ENCODE measurements at places on chromosomes 5 and 9. TPM values are rescaled to one million over a fixed set of nuclear protein-coding genes. Genes with fewer than 3 reads are reported as not detected.
A peak's percentile ranks its signal among the peaks of the same experiment; 100 is the strongest.

TRIM41 gene
- 29.1 TPM for total RNA-seq

DNA sequence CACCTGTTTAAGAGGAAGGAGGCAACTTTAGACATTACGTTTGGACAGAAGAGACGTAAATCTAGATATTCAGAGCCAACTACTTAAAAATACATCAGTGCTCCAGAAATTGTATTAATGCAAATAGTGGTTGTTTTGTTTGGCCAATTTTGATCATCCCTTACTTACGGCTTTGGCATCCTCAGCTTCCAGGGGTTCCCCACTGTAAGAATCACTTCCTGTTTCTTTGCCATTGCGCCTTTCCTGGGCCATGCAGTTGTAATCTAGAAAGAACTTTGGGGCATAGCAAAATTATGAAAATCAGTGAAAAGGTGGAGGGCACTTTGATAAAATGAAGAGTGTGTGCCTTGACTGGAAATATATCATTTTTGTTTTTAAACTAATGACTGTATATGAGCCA lies 537.2 kb upstream of the TLE4 start:
- no peak for DNase-seq

GRCh38 chr5:172455087-172455381 lies 709 bp upstream of the SH3PXD2B start:
- DNase-seq = no peak

DNA sequence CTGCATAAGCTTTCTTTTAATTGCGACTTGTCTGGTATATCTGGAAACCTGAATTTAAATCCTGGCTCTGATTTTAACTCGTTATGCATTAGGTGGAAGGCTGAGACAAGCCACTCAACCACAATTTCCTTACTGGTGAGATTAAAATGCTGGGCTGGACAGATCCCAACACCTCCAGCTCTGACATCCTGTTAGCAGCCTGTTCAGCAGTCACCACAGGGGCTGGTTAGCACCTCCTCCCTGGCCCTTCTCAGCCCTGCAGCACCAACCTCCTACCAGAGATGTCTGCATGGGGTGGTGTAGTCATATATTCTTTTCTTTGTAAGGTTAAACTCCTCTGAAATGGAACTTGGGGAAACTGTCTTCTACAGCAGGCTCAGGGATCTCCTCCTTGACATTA lies 156.5 kb upstream of the NFIL3 start:
- DNase-seq = no peak

GRCh38 chr9:32394381-32395049 lies 10.1 kb downstream of the ACO1 start:
- no peak for DNase-seq

IL4 gene
- total RNA-seq = not detected

ARAP3 gene
- total RNA-seq = 35.2 TPM

DNA sequence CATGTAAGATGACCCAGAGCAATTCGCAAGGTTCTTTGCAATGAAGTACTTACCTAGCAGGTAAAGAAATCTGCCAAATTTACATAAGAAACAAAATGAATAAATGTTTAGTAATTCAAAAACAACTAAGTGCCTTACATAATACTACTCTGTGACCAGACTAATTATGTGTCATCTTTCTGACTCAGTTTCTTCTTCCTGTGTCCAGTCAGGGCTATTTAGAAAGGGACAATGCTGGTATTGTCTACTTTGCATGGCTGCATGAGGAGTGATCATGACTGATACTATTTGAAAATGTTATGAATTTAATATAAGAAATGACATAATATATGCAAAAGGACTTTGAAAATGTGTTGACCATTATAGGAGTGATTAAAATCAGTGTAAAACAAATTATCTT lies 210.0 kb downstream of the TMEM161B start:
- DNase-seq = no peak

GRCh38 chr9:1208157-1208556 lies 158.0 kb downstream of the DMRT2 start:
- DNase-seq = no peak

ANKRD31 gene
- 0.27 TPM for total RNA-seq

DNA sequence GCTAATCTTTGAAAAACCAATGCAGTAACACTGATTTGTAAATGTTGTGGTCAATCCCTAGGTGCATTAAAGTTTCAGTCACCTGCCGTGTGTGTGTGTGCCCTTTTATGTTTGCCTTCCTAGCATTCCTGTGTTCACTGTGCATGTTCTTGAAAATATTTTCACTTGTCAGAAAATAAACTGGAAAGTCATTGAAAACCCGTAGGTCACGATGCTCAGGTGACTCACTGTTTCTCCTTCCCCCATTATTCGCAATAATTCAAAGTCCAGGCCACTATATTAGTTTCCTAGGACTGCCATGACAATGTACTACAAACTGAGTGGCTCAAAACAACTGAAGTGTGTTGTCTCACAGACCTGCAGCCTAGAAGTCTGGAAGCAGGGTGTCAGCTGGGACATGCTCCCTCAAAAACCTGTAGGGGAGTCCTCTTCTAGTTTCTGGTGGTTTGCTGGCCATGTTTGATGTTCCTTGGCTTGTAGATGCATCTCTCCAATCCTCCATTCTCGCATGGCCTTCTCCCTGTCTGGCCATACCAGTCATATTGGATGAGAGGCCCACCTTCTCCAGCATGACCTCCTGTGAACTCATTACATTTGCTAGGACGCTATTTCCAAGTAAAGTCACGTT lies 29.3 kb downstream of the MARVELD2 start:
- no peak for DNase-seq

DNA sequence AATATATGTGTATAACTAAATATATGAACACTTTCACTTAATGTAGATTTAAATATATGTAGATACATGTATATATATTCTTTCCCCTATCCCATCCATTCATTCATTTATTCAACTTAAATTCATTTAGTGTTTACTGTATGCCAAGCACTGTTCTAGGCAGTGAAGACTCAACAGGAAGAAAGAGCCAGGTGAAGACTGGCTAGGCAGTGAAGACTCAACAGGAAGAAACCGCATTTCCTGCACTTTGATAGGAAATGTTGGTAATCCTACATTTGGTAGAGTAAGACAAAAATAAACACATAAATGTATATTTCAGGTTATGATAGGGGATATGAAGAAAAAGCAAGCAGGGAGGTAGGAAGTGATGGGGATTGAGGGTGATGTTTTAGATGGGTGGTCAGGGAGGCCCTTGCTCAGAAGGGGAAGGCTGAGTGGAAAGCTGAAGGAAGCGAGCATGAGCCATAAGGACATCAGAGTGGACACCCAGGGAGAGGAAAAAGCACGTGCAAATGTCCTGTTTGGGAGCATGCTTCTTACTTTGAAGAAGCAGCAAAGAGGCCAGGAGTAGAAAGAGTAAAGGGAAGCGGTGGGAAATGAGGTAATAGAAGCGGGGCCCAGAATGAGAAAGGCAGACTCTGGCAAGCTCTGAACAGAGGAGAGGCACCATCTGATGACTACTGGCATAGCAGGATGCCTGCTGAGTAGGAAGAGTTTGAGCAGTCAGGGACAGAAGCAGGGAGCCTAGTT lies 227.8 kb upstream of the MAP3K1 start:
- no peak for DNase-seq

WDR38 gene
- 6.6 TPM for total RNA-seq

- DNase-seq = peak; percentile 56
Measured at GRCh38 chr9:100352201-100352726, 478 bp downstream of the TEX10 start.

DNA sequence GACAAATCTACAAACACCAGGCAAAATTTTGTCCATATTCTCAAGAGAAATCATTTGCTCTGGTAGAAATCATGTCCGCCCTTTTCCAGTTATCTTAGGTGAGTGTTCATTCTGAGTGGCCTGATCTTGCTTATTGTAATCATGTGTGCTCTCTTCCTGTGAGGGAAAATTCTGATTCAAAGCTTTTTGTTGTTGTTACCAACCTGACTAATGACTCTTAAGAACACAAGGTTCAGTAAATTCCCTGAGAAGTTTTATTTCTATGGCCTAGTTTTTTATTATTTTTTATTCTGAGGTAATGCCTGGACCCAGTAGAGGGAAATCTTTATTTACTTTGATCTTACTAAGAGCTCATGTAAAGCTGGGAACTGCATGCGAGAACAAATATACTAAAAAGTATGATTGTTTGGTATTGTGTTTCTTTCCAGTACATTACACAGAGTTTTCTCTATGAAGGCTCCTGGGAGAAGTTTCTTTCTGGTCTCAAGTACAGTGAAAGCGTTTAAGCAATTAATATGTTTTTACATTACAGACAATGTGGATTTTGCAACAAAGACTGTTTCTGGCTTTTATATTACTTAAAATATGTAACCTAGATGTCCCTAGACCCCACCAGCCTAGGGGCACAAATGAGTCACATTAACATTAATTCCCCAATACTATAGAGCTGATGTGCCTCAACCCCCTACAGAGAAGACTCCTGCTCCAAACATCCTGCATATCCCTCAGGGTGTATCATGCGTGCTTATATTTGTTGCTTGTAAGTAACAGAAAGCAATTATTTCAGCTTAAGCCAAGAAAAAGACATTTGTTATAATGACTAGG lies 138.1 kb downstream of the TMEM167A start:
- DNase-seq = no peak

DNA sequence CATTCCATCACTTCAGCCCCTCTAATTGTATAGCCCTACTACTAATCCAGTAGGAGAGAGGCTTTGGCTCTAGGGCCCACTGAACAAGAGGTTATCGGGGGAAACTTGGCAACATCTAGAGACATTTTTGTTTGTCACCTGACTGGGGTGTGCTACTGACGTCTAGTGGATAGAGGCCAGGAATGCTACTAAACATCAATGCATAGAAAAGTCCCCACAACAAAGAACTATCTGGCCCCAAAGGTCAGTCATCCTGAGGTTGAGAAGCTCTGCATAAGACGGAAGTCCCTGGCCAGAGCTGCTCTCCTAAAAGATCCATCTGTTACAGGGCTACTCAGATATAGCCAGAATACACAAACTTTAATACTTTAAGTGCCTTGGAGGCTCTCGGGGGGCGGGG lies 570.6 kb upstream of the KLF4 start:
- DNase-seq = no peak

RNF224 gene
- total RNA-seq = 0.21 TPM

- no peak for DNase-seq
Measured at GRCh38 chr5:44046619-44047364, 342.4 kb downstream of the FGF10 start.

TRIP13 gene
- 1.0 TPM for total RNA-seq

- no peak for DNase-seq
Measured at GRCh38 chr5:9380109-9380508, 165.8 kb downstream of the SEMA5A start.

AGTPBP1 gene
- 47.0 TPM for total RNA-seq

IFNA2 gene
- total RNA-seq = not detected

CDC20B gene
- total RNA-seq = 0.24 TPM

DNA sequence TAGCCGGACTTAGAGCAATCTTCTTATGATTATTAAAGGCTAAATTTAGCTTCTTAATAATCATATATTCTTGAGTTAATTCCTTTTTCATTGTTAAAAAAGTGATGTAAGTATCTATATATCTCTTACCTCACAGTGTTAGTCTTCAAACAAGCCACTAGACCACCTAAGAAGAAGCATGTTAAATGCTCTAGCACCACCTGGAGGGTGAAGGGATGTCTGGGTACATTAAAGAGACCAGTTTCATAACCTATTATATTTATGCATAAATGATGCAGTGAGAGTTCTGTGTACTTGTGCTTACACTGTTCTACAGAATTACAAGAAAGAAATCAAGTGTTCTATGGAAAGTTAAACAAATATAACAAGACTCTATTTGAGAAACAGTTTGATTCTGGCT lies 55.9 kb upstream of the SLCO6A1 start:
- DNase-seq = no peak

GRCh38 chr9:34171753-34172535 lies 6.9 kb upstream of the UBAP1 start:
- peak; percentile 64 for DNase-seq

- DNase-seq = no peak
Measured at GRCh38 chr5:148976569-148977381, 86.1 kb downstream of the SH3TC2 start.

- DNase-seq = no peak
Measured at GRCh38 chr5:117235786-117236185, 661.2 kb upstream of the SEMA6A start.

GLRA1 gene
- total RNA-seq = not detected

- DNase-seq = no peak
Measured at GRCh38 chr5:132232465-132232864, 4.8 kb upstream of the P4HA2 start.

- DNase-seq = no peak
Measured at GRCh38 chr5:174387448-174387847, 336.9 kb upstream of the MSX2 start.

DNA sequence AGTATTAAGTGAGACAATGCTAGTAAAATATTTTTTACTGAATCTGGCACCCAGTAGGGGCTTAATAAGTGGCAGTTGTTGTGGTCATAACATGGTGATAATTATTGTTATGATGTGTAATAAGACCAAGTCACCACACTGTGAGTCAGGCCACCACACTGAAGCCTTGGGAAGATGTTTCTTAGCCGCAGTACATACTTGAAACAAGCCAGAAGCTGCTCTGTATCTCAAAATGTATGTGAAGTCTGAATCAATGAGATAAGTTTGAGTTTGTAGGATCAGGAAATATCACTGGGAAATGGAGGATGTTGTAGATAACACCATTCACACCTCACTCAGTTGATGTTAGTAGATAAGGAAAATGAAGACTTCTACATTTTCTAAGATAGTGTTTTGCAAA lies 51.3 kb upstream of the PTPN3 start:
- DNase-seq = no peak

DNA sequence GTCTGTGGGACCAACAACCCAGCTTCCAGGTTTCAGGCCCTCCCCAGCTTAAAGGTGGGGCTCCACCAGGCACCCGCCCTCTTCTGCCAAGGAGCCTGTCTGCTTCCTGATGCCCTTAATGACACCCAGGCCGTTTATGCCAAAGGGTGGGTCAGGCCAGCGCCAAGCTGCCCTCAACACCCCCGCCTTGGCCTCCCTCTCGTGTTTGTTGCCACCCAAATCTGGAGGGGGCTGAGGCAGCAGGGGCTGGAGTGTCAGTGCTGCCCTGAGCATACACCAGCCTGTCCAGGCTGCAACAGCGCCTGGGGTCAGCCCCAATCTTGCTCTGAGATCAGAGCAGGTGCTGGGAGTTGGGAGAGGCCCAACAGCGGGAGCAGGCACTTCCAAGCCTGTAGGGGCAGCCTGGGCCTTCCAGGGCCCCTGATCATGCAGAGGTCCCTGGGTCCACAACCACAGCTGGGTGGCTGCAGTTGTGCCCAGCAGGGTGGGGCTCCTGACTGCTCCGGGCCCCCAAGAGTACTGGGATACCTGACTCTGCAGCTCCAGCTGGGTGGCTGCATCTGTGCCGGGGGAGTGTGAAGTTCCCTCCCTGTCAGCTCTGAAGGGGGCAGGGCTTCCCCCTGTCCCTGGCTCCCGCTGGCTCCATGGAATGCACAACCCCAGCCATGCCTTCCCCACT lies 34.5 kb upstream of the TYRP1 start:
- no peak for DNase-seq

- DNase-seq = no peak
Measured at GRCh38 chr5:172905346-172906140, 53.7 kb upstream of the RPL26L1 start.

IL7R gene
- 168 TPM for total RNA-seq

GRCh38 chr9:124969401-124969800 lies 28.5 kb upstream of the GOLGA1 start:
- DNase-seq = no peak

Data from lower lobe of right lung (tissue), 2 donors.